ENCODE measurements at places on chromosomes 6 and 20.

DNA sequence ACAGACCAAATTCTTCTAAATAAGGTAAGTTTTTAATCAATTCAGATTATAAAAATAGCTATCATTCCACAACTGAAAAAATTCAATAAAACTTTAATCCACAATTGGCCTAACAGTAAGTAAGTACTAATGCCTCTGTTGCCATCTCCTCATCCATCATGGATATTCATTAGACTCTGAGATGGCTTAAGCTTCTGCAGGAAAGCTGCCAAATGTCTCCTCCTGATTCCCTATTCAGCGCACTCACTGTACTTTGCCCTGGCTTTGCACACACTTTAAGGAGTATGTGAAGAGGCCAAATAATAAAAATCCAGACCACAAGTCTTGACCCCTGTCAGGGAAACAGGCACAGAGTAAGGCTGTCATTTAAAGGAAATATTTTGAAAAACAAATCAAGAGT, 23.6 kb downstream of the PGM3 start:
- no peak for DNase-seq

- no peak for DNase-seq
These were observed 73.2 kb downstream of the LY86 start for GRCh38 chr6:6661684-6662083.

DNA sequence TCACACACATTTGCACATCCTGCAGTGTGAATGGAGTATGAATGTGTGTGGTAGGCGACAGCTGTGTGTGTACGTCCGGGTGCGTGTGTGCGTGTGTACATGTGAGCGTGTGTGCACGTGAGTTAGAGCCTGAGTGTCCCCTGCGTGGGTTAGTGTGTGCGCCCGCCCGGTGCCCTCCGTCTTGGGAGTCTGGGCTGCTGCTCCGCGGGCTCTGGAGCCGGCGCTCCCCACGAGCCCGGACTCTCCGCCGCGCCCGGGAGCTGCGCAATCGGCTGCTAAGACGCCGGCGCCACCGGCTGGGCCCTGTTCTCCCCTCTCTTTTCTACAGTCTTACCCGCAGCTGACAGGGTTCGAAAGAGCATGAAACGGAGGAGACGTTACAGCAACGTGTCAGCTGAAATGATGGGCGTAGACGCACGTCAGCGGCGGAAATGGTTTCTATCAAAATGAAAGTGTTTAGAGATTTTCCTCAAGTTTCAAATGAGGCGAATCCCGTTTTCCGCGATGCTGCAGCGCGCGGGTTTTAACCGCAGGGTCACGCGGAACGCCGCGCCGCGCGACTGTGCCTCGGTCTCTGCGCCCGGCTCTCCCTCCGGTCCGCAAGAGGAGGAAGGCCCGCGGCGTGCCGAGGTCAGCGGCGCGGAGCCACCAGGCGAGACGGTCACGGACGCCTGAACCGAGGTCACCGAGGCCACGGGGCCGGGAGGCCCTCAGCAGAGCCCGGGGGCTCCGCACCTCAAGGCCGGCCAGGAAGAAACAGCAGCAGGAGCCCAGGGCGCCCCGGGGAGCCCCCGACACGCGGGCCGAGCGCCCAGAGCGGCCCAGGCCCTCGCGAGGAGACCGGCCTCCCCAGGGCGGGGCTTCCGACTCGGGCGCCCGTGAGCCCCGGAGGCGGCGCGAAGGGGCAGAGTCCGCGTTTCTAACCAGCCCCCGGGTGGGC, 95.3 kb upstream of the BHLHE23 start:
- DNase-seq, result peak; percentile 75

DNA sequence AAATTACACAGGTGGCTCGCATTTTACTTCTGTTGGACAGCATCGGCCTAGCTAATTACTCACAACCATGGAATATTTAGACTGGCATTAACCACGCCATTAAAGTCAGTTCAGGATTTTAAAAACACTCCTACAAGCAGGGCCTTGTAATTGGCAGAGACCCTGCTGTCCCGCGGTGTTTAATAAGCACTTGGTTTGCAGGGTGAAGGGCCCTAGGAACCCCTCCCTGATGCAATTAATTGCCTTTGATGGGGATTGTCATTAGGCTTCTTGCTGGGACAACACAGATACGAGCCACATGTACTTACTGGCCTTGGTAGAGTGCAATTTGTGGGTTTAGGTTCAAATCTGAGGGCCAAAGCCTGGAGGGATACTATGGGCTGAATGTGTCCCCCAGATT, 7.8 kb upstream of the VSTM2L start:
- no peak for DNase-seq

GRCh38 chr20:9755301-9755700, 83.6 kb downstream of the PAK5 start:
- no peak for DNase-seq

- no peak for DNase-seq
These were observed 294.8 kb upstream of the STXBP5 start for GRCh38 chr6:146909376-146909775.

DNA sequence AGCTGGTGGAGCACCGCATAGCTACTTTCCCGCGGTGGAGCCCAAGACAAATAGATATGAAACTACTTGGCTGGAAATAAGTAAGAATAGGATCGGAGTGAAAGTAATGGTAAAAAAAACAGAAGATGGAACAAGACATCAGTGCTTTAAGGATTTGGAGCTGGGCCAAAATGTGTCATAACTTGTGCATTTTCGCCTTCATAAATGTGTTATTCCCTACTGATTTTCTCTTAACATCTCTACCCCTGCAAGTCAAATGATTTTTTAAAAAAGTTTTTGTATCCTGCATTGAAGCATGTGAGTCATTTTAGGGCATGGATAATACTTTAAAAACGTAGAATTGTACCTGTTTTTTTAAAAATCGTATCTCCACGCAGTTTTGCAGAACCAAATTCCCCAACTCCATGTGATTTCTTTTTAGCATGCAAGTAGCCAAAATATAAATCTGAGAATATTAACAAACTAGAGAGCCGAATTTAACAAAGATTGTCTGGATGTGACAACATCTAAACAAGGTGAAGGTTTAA, 882 bp upstream of the FAM184A start:
- no peak for DNase-seq

DNA sequence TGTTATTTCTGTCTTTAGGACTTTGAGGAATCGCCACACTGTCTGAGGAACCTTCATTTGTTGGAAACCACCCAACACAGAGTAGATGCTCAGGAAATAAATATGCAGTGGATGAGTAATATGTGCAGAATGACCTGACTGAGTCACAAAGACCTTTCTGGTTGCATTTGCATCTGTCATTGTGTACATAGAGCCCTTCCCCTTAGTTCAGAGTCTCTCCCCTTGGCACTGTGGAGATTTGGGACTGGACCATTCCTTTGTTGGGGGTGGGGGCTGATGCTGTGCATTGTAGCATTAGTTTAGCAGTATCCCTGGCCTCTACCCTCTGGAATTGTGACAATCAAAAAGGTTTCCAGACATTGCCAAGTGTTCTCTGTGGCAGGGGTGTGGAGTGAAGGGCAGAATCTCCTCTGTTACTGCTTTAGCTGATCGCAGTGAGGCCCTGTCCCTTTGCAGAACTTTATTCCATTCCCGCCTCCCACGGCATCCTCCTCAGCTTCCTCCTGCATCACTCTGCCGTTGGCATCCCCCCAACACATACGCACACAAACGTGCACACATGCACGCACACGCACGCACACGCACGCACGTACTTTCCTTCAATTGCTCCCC, 64.5 kb downstream of the EYA2 start:
- no peak for DNase-seq

GRCh38 chr6:79313254-79313653, 78.8 kb upstream of the HMGN3 start:
- DNase-seq, result no peak

GRCh38 chr6:33720998-33721397, 9.5 kb upstream of the UQCC2 start:
- DNase-seq, result no peak

- no peak for DNase-seq
These were observed 57.3 kb upstream of the LAMP5 start for GRCh38 chr20:9457136-9457535.

DNA sequence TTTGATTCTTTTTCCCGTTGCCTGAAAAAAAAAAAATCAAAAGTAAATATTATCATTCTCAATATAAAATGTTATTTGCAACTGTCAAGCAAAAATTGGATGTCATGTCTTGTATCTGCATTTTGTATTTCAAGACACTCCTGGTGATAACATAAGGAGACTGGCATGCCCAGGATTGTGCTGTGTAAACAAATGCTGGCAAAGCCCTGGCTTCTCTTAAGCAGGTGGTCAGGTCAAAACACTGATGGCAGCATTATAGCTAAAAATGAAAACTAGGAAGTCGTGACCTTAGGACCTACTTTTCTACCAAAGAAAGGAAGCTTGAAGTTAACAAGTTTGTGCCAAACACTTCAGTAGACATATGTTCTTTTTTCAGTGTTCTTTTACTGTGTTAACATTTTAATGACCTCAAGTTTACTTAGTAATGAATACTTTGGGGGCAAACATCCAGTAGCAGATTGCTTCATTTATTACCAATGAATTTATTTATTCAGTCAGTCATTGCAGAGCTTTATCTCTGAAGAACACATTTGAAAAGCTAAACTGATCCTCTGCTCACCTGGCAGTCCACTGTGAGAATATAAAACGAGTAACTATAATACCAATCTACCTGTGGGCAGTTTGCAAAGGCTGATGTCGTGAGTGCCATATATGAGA, 243.1 kb upstream of the FLRT3 start:
- no peak for DNase-seq

- no peak for DNase-seq
These were observed 1.9 kb downstream of the MAPK14 start for GRCh38 chr6:36029464-36029863.

- no peak for DNase-seq
These were observed 934.3 kb downstream of the GRIK2 start for GRCh38 chr6:102327697-102328225.

DNA sequence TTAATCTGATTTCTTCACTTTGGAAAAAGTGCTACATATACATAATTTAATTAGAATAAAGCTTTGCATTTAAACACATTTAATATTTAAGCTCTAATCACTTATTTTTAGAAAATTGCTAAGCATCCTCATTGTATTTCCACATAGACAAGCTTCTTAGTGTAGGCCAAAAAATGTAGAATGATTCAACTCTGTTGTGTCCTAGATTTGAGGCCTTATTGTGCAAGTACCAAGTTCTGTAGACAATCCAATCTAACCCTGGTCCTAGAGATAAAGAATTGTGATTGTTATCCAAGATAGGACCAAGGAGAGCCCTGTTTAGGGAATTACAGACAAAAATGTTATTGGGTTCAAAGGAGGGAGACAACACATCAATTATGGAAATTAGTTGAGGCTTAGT, 27.6 kb downstream of the MRAP2 start:
- DNase-seq, result no peak

- no peak for DNase-seq
These were observed 68.6 kb downstream of the THBS2 start for GRCh38 chr6:169185011-169185521.

GRCh38 chr6:157224951-157225574, 98.3 kb downstream of the TMEM242 start:
- DNase-seq, result no peak

All from stimulated activated CD4-positive, alpha-beta T cell treated with anti-CD3 and anti-CD28 coated beads, Interleukin-15, amount 100 ng/mL, for 24 hours (primary cell).